ENCODE measurements at places on chromosomes 6 and 20.

- DNase-seq: no peak
Observed at GRCh38 chr6:165183071-165183470, 126.3 kb downstream of the C6orf118 start.

DNA sequence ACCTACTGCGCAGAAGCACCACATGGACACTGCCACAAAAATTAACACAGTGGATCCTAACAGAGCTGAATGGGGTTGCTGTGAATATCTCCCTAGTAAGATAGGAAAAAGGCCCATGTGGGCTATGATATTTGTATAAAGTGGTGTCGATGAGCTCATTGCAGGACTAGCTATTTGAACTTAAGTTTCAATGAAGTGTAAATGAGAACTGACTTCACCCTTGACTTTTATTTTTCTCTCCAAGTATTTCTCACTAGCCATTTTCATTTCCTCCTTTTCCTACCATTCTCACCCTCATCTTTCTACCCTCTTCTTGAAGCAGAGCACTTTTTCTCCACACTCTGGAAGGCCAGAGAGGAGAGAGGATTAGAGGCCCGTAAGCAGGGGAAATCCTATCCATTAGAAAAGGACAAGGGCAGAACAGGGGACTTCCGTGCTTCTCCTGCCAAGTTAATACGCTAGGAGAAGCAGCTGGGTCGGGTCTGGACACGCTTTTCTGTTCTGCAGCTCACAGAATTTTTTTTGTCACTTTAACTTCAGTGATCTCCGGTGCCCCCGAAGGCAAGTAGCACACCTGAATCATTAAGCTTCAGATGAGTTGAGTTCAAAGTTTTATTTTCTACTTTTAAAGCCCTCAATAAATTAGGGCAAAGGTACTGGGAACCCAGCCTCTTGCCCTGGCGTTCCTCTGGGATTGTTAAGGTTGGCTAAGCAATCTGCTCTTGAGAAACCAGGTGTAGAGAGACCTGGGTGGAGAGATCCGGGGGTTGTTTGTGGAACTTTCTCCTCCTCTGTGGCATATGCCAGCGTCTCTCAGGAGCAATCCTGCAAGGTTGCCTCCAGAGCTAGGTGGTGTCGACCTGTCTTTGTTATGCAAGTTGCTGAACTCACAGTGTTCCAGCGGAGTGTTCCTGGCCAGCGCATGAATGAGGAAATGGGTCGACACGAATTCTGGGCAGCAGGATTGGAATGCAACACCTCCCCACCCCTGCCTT lies 56.2 kb upstream of the ARID1B start:
- no peak for DNase-seq

DNA sequence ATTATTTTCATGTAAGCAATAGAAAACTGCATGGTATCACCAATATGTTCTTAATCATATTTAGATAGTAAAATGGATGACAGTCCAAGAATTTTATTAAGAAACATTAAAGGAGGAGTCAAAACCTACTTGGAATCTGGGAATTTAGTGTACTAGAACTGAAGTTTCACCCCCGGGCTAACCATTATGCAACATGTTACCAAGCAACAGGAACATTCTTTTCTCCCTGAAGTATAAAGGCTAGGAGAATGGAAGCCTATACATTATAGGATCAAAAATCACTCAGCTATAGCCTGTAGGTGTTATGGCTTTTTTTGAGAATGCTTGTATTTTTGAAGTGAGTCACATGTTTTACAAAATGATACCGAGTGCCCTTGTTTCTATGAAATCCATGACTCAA lies 538.3 kb downstream of the GRIK2 start:
- no peak for DNase-seq

DNA sequence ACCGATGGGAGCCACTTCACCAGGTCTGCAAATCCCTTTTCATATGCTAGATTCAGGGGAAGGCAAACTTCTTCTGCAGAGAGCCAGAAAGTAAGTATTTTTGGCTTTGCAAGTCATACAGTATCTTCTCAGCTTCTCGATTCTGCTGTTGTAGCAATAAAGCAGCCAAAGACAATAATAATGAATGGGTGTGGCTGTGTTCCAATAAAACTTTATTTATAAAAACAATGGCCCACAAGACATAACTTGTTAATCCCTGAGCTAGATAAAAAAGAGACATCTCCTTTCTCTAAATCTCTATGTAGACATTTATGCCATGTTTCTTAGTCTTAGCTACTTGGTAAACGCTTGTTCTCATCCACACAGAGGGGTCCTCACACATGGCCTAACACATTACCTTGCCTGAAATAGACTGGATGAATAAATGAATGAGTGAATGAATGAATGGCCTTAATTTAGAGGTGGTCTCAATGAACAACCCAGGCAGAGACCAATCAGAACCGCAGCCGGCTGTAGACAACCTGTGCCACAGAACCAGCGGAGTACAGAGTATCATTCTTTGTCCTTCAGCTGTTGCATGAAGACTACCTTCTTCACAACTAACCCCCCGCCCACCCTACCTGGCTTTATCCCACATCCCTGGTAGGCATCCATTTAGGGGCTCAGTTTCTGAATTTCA lies 13.5 kb upstream of the PREX1 start:
- no peak for DNase-seq

DNA sequence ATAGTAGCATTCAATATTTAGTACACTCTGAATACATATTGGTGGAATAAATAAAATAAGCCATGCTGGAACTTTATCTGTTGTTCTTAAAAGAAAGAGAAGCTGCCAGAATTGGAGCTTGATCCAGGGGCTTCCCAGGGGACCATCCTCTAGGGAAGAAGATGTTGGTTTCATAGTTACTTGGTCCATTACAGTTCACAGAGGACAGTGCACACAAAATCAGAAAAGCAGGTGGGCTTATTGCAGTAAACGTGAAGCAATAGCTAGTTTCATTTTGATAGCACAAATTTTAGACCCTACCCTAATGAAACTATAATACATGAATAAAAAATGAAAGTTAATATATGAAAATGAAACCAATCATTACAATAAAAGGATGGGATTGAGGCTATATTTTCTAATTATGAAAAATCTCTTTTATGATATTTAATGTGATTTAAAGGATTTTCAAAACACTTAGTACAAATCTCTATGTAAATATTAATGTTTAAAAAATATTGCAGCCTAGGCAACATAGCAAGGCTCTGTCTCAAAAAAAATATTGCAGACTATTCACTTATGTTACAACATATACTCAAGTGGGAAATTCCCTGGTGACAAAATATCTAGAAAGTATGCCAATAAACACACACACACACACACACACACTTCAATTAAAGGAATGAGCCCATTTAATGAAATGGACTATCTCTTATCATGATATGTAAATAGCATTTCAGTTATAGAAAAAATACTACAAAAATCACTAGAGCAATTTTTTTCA lies 227.0 kb upstream of the MARCKS start:
- DNase-seq: no peak

- DNase-seq: no peak
Observed at GRCh38 chr20:9480066-9480465, 34.3 kb upstream of the LAMP5 start.

GRCh38 chr6:11058406-11058805 lies 14.3 kb upstream of the ELOVL2 start:
- DNase-seq: no peak

- DNase-seq: no peak
Observed at GRCh38 chr20:22629927-22630326, 45.6 kb upstream of the FOXA2 start.

DNA sequence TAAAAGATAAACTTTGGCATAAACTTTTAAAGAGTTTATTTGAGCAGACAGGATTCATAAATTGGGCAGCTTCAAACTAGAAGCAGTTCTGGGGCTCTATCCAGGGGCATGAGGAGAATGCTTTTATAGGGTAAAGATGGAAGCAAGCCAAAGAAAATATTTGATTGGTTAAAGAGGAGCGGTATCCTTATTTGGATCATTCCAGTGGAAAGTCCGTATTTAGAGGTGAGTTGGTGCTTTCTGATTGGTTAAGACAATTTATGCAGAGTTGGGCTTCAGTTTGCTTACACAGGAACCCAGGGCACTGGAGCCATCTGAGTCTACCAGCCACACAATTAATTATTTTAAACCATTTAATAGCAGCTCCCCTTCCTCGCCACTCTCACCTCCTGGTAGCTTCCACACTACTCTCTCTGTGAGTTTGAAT lies 37.9 kb upstream of the RNF217 start:
- no peak for DNase-seq

GRCh38 chr6:26475823-26476729 lies 18.3 kb downstream of the BTN2A1 start:
- DNase-seq: no peak

- no peak for DNase-seq
Observed at GRCh38 chr20:42110301-42110700, 492.1 kb upstream of the CHD6 start.

DNA sequence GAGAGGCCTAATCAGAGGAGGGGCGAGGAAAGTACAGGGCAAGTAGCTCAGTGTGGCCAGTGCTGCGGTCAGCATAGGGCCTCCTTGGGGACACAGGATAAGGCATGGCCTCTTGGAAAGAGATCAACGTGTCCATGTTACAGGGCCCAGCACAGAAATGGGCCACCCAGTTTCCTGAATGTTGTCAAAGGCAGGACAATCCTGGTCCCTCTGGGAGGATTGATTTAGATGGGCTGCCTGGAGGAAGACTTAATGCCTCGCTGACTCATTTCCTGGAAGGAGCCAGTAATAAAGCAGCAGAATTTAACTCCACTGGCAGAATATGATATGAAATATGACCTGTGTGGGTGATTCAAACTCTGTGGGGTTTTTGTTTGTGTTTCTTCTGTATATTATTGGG lies 16.6 kb downstream of the DDO start:
- DNase-seq: no peak

- no peak for DNase-seq
Observed at GRCh38 chr6:153167061-153167891, 36.2 kb upstream of the RGS17 start.

- no peak for DNase-seq
Observed at GRCh38 chr6:85544776-85545175, 48.9 kb downstream of the SNX14 start.

- DNase-seq: no peak
Observed at GRCh38 chr6:77565370-77565769, 87.5 kb upstream of the MEI4 start.

GRCh38 chr6:15301179-15302006 lies 55.5 kb downstream of the JARID2 start:
- no peak for DNase-seq

- DNase-seq: no peak
Observed at GRCh38 chr20:61965606-61966491, 99.8 kb downstream of the TAF4 start.

DNA sequence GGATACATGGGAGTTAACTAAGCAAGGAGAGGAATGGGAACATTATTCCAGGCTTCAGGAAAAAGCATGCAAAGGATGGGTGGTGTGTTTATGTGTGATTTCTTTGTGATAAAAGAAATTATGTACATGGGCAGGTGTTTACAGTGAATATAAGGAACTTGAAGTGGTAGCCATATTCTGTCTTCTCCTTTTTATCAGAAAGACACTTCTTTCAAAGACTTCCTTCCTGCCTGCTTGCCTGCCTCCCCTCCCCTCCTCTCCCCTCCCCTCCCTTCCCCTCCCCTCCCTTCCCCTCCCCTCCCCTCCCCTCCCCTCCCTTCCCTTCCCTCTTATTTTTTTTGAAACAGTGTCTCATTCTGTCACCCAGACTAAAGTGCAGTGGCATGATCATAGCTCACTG lies 14.4 kb downstream of the CYB5R4 start:
- no peak for DNase-seq

- no peak for DNase-seq
Observed at GRCh38 chr6:149249370-149250357, 67.8 kb upstream of the TAB2 start.

- DNase-seq: no peak
Observed at GRCh38 chr6:125306756-125307149, 5.0 kb upstream of the HDDC2 start.

DNA sequence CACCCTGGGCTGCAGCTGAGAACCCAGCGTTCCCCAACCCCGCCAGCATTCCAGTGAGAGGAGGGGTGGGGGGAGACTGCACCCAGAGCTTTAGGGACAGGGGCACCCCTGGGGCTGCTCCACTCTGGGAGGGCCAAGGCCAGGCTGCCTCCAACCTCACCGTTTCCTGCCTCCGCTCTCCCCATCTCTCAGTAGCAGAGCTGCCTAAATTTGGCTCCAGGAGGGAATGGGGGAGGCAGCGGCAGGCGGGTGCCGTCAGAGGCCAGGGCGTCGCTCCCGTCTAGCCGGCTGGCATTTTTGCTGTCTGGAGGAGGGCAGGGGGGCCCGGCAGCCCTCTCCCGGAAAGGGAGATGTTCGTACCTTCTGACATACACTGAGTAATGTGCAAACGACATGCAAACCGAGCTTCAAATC lies 46.6 kb downstream of the NOL4L start:
- peak; percentile 63 for DNase-seq

DNA sequence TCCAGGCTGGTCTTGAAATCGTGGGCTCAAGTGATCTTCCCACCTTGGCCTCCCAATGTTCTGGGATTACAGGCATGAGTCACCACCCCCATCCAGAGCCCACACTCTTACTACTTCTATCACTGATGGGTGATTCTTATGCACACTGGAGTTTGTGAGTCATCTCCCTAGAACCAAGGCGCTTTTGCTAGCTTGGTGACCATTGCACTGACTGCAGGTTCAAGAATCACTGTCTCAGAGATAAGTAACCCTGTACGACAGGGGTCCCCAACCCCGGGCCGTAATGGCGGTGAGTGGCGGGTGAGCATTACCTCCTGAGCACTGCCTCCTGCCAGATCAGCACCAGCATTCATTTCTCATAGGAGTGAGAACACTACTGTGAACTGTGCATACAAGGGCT lies 118.8 kb downstream of the MAP3K7 start:
- no peak for DNase-seq

DNA sequence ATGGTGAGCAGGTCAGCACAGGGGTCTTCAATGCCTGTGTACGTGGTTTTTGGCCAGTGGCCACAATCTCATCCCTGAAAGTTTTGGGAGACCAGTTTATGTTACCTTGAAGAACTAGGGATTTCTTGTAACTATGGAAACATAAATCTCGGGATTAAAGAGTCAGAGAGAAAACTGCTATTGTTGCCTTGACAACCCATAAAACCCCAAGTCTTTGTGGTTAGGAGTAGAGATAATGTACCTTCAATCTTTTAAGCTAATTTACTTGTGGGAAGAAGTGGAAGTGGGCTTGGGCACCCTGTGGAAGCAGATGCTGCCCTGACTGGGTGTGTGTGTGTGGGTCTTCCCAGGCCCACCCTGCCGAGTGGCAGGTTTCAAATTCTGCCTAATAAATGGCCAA lies 46.1 kb upstream of the ZNF831 start:
- DNase-seq: no peak

GRCh38 chr6:38801305-38801704 lies 86.2 kb downstream of the DNAH8 start:
- DNase-seq: no peak

DNA sequence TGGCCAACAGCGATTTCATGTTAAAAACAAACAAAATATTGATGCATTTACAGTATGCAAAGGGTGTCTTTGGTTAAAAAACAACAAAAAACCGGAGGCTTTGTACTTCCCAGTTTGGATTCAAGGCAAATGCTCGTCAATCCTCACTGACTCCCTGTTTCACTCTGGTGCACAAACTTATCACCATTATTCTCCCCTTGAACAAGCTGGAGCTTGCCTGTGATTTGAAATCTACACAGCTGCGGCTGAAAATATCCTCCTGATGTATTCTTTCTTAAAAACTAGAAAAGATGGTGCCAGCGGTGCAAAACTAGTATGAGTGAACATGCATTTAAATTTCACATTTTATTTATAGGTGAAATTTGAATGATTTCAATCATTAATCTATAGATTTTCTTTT lies 3.3 kb downstream of the PERP start:
- no peak for DNase-seq
